ENCODE measurements at places on chromosomes 11 and 22.

DNA sequence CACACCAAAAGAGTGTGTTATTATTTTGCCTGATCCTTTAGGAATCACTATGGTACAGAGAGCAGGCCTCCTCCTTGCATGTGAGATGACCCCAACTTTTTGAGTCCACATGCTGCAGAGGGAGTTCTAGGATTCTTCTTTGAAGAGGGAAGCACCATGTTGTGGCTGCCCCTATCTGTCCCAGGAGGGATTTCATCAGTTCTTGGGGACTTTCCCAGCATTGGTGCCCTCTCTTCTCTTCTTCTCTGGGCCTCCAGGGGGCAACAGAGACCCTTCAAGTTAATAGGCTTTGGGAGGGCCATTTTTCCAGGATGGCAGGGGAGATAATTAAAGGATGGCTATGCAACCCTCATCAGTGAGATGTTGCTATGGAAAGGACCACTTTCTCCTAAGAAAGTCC lies 3.6 kb downstream of the MMP1 start:
- DNase-seq, result peak; percentile 20

DNA sequence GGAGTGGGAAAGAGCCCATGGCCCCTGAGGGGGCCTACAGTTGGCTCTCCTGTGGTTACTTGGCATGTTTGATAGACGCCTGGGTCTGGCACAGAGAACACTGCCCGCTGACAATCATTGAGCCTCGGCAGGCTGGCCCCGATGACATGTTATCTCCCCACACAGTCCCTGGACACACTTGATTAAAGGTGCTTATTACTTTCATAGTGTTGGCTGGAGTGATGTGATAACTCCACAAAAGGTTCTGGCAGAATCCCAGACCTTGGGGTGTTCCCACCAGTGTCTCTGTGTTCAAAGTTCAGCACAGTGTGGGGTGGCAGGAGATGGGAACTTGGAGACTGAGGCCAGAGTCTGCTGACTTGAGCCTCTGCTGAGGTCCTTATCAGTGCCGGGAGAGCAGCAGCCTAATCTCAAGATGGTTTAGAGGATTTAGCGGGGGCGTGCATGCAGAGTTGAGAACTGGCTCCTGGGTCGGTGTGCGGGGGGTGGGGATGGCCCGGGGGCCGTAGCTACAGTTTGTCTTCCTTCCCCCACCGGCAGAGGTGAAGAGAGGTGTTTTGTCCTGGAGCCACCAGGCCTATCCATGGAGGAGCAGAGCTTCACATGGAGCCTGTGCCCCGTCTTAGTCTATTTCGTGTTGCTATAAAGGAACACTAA lies 22.5 kb downstream of the PARVB start:
- no peak for DNase-seq

- no peak for DNase-seq
These were observed 7.6 kb upstream of the SLC39A13 start for GRCh38 chr11:47400768-47401279.

GRCh38 chr11:12087075-12088004 lies 23.1 kb upstream of the MICAL2 start:
- DNase-seq, result peak; percentile 47

GRCh38 chr11:92297567-92298553 lies 73.2 kb downstream of the FAT3 start:
- DNase-seq, result no peak

DNA sequence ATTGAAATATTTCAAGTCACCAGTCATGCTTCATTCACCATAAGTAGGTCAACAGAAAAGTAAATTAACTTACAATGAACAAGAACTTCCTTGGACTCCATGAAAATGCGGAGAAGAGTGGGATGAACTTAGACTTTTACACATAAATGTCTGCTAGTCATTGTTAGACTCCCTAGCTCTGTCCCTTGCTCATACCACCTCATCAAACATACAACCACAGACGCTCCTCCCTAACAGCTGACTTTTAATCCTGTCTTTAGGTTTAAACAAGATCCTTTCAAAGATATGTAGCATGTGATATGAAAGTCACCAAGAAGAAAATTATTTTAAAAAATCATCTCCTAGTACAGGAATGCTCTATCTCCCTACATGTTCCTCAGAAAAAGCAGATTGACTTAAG lies 248.1 kb downstream of the DLG2 start:
- no peak for DNase-seq

DNA sequence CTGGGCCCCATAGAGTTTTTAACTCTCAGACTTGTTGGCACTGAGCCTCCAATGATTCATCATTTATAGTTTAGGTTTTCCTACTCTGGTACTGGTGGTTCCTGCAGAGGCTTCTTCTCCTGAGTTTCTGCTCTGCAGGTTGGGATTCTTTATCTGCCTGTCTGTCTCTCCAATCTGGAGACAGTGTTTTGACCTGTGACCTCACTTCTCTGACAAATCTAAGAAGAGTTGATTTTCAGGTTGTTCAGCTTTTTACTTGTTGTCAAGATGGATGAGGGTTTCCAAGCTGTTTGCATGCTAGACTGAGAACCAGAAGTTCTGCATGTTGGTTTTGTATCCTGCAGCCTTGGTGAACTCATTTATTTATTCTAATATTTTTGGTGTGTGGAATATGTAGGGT lies 63.9 kb downstream of the JAM3 start:
- no peak for DNase-seq

DNA sequence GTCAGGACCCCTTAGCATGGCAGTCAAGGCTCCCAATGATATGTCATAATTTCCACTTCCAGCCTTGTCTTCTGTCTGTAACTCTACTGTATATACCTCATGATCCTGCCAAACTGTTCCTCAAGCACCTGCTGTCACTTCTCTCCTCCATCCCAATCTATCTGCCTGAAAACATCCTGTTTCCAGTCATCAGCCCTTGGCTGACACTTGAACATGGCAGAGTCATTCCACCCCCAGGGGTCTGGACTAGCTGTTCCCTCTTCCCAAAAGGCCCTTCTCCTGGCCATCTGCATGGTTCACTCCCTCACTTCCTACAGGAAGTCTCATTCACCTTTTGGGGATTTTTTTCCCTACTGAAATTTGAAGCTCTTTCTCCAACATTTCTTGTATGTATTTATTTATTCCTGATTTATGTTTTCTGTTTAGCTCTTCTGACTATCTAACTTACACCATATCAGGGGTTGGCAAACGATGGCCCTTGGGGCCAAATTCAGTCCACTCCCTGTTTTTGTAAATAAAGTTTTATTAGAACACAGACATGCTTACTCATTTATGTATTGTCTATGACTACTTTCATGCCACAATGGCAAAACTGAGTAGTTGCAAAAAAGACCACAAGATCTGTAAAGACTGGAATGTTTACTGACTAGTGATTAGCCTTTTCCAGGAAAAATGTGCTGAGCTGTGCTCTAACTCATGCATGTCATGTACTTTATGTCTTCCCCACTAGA lies 278.4 kb downstream of the KIRREL3 start:
- no peak for DNase-seq

- DNase-seq, result no peak
These were observed 17.6 kb downstream of the INCENP start for GRCh38 chr11:62141111-62142042.
